ENCODE measurements at places on chromosomes 7 and 10. TPM values are rescaled to one million over a fixed set of nuclear protein-coding genes. Genes with fewer than 3 reads are reported as not detected.

GARS1 gene
- total RNA-seq, result 213 TPM

JAKMIP3 gene
- total RNA-seq, result under 0.01 TPM

GRK5 gene
- 29.4 TPM for total RNA-seq

FAM25C gene
- total RNA-seq, result not detected

AGAP3 gene
- 97.4 TPM for total RNA-seq

ZNF804B gene
- not detected for total RNA-seq

HOXA1 gene
- 0.93 TPM for total RNA-seq

SLC29A3 gene
- 2.1 TPM for total RNA-seq

GIMAP4 gene
- total RNA-seq, result 242 TPM

TMEM236 gene
- total RNA-seq, result 0.14 TPM

PRPS1L1 gene
- total RNA-seq, result not detected

AUTS2 gene
- total RNA-seq, result 0.07 TPM

HYAL4 gene
- total RNA-seq, result not detected

TFR2 gene
- total RNA-seq, result 0.43 TPM

NXPH1 gene
- not detected for total RNA-seq

HILPDA gene
- 12.2 TPM for total RNA-seq

MMP21 gene
- 0.13 TPM for total RNA-seq

SFMBT2 gene
- total RNA-seq, result 0.66 TPM

FOXP2 gene
- total RNA-seq, result 0.40 TPM

AKR1B15 gene
- not detected for total RNA-seq

SAMD9L gene
- total RNA-seq, result 26.5 TPM

ACTL6B gene
- total RNA-seq, result not detected

AGMO gene
- total RNA-seq, result not detected

MMS19 gene
- total RNA-seq, result 125 TPM

PRKCQ gene
- 0.72 TPM for total RNA-seq

PGAM2 gene
- not detected for total RNA-seq

FAM25G gene
- total RNA-seq, result not detected

GRM8 gene
- total RNA-seq, result not detected

NUDT1 gene
- 13.6 TPM for total RNA-seq

SGMS1 gene
- total RNA-seq, result 56.4 TPM

C10orf105 gene
- 0.07 TPM for total RNA-seq

AGR3 gene
- not detected for total RNA-seq

H2BK1 gene
- not detected for total RNA-seq

POLR2J gene
- total RNA-seq, result 38.3 TPM

ZCWPW1 gene
- 0.53 TPM for total RNA-seq

KMT2E gene
- 125 TPM for total RNA-seq

SPDYE9 gene
- total RNA-seq, result not detected

TMEM273 gene
- total RNA-seq, result 4.7 TPM

PROSER2 gene
- 10.2 TPM for total RNA-seq

ALOX5 gene
- not detected for total RNA-seq

WDR86 gene
- total RNA-seq, result not detected

RPP38 gene
- 14.4 TPM for total RNA-seq

CASTOR2 gene
- total RNA-seq, result 10.8 TPM
